Activated naive CD4-positive, alpha-beta T cell treated with anti-CD3 and anti-CD28 coated beads, Interleukin-2, amount 50 U/mL, for 16 hours (primary cell): ENCODE measurements at places on chromosomes 3 and 15.
A peak's percentile ranks its signal among the peaks of the same experiment; 100 is the strongest.

DNA sequence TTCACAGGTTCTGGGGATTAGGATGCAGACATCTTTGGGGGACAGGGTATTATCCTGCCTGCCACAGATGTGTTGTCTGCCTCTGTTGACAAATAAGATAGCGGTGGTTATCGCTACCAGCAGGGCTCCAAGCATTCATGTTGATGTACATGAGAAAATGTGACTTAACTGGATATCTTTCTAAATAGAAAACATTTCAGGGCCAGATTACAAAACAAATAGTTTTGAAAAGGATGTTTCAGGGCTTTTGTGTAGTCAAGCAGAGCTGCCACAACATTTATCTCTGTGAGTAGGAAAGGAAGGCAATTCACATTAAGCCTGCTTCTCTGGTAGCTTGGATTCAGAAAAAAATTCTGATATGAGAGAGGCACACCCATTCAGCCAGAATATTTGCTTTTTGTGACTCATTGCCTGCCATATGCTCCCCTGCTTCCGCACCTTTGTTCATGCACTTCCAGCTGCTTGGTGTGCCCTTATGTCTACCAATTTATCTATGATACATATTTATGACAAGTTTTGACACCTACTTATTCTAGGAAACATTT, 22.8 kb downstream of the PLS1 start:
- DNase-seq: no peak

GRCh38 chr3:56856752-56857151, 55.0 kb upstream of the ARHGEF3 start:
- DNase-seq: no peak

- peak; percentile 69 for DNase-seq
These were observed at the start of gene HAPLN3 for GRCh38 chr15:88894819-88895767. Gene HAPLN3, minus strand, starts transcription at chr15:88895544. Its CDS starts 8,246 bp downstream, at chr15:88887298.

- no peak for DNase-seq
These were observed 138.9 kb upstream of the LINGO1 start for GRCh38 chr15:77771616-77772015.

GRCh38 chr3:148534089-148534988, 163.4 kb upstream of the AGTR1 start:
- no peak for DNase-seq

DNA sequence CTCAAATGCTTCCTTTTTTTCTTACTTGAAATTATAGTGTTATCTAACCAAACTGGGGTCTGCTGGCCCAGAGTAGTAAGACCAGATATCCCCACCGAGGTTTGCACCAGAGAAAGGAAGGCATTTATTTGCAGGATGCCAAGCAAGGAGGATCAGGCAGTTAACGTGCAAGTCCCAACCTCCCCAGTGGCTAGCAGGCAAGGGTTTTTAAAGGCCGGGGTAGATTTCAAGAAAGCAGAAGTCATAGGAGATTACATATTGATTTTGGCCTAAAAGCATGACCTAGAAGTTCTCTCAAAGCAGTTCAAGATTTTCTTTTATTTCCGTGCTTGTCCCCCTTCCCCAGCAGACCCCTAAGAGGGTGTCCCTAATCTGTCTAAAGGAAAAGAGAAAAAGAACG, 32.8 kb upstream of the STRIT1 start:
- DNase-seq: no peak

DNA sequence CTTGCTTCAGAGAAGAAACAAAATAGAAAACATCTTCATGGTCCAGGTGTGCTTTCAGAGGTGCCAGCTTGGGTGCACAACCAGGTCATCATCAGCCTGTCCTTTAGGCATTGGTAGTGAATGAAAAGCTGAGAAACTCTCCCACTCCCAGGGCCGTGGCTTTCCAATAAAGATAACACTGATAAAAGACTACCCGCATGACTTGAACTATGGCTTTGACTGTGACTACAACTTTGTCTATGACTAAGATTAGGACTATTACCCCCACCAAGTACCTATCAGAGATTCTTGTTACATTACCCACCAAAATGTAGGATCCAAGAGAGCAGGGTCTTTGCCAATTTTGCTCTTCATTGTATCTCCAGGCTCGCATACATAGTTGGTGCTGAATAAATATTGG, 115.2 kb downstream of the EDEM1 start:
- no peak for DNase-seq

- DNase-seq: no peak
These were observed 109.0 kb upstream of the TBL1XR1 start for GRCh38 chr3:177306252-177306651.

- DNase-seq: no peak
These were observed 8.4 kb downstream of the GMNC start for GRCh38 chr3:190854062-190854461.

DNA sequence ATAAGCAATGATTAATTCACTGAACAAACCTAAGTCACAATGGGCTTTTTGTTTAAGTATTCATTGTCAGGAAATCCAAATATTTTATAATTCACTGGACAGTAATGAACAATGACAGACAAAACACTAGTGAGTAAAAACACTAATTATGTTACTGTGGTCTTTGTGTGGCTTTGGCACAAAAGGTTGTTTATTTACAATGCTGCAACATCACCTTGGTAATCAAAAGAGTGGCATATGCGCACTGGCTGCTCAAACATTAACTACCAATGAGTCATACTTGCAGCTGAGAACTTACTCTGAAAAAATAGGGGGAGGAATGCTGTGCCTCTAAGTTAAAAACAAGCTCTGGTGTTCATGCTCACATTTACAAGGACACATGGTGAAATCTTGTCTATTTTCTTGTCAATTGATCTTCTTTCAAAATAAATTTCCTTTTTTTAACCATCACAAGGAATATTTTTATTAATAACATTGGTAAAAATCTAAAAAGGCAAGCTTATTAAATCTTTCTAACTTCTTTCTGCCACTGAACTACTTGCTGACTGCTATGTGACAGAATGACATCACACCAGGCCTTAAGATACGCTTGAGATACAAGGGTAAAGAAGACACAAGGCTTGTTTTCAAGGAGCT, 85.2 kb upstream of the PPIB start:
- no peak for DNase-seq

DNA sequence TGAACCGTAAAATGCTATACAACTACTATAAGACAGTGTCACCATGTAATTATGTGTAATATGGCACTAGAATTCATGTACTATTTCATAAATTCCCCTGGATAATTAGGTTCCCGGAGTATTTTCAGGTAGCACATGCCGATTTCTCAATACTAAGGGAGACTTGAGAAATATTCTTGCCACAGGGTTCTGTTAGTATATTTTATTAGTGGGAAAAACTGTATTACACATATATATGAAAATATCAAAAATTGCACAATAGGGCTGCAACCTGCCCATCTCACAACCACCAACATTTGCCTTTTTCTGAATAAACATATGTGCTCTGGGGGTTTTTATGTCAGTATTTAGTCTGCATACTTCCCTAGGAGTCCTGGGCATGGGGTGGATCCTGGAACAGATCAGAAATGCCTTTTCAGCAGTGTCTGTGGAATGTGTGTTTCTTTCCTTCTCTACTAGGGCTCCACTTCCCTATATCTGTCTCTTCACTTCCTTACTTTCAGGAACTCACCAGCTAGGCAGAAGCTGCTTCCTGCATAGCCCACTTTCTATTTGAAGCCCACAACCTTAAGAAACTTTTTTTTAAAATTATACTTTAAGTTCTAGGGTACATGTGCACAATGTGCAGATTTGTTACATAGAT, 87.5 kb downstream of the RPL39L start:
- DNase-seq: no peak

GRCh38 chr3:79473993-79474392, 293.8 kb downstream of the ROBO1 start:
- no peak for DNase-seq

DNA sequence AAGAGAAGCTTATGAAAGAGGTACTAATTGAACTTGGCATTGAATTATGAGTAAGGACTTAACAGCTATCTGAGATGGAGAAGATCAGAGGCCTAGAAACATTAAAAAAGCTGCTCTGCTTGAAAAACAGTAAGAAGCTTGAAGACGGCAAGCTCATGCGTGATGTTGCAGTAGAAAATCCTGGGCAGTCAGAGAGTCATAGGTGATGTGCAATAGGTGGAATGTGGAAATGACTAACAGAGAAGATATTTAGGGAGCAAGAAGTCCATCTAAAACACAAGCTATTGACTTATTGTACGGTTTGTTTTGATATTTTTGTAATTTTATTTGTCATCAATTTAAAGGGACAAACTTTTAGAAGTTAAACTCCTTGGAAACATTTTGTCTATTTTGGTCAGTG, 1101.4 kb downstream of the ROBO2 start:
- DNase-seq: no peak

GRCh38 chr3:122516846-122517360, 2.2 kb upstream of the KPNA1 start:
- no peak for DNase-seq

GRCh38 chr3:51270559-51270958, 114.5 kb upstream of the MANF start:
- no peak for DNase-seq

GRCh38 chr3:193788189-193788991, 195.4 kb downstream of the OPA1 start:
- DNase-seq: no peak

DNA sequence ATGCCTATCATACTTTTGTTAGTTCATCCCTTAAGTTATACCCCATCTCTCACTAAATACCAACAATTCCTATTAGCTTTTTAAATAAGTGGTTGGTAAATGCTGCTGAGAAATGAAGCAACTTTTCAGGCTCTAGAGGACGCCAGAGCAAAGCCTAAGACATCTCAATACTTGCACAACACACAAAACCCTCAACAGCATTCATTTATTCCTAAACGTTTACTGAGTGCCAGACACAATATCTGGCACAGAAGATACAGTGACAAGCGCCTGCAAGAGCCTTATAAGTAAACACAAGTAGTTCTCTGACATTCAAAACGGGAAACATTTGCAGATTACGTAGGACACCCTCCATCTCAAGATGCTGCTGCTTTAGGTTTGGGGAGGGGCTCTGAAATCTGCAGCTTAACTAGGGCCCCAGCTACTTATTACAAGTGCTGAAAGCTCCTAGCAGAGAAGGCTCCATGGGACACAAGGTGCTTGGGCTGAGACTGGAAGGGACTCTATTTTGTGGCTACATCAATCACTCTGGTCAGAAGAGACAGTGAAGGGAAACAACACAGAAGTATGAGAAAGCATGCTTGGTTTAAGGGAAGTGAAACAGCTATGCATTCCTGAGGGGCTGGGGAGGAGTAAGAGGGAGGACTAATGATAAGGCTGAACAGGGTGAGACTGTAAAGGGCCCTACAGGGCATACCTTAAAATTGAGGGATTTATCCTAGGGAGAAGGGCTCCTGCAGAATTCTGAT, 311.3 kb downstream of the PLCL2 start:
- DNase-seq: no peak

- no peak for DNase-seq
These were observed 119.4 kb upstream of the STRIT1 start for GRCh38 chr3:155412904-155413303.

DNA sequence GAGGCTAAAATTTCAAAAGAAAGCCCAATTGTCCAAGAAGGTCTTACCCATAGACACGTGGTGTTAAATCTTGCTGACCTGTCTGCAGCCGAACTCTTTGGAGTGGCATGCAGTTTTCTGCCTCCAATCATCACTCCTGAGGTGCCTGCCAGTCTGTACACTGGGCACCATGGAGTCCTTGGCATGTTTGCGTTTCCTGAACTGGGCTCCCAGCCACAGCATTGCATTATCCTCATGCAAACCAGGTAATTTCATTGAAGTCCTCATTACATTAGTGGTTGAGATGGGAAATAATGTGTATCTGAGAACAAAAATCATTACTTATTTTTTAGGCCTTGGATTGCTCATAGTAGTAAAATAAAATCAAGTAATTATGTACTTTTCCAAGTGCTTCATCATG, 152.3 kb downstream of the AKAP13 start:
- no peak for DNase-seq

GRCh38 chr3:45509038-45509767, 85.3 kb upstream of the LIMD1 start:
- peak; percentile 39 for DNase-seq

- DNase-seq: no peak
These were observed 7.3 kb downstream of the TRA2B start for GRCh38 chr3:185930393-185931107.

GRCh38 chr3:146250449-146251382, at the start of gene PLSCR4:
Gene PLSCR4, minus strand, starts transcription at chr3:146251105. Its CDS starts 29,034 bp downstream, at chr3:146222071.
- peak; percentile 9 for DNase-seq

GRCh38 chr3:129314386-129315222, 35.9 kb downstream of the HMCES start:
- DNase-seq: peak; percentile 42

DNA sequence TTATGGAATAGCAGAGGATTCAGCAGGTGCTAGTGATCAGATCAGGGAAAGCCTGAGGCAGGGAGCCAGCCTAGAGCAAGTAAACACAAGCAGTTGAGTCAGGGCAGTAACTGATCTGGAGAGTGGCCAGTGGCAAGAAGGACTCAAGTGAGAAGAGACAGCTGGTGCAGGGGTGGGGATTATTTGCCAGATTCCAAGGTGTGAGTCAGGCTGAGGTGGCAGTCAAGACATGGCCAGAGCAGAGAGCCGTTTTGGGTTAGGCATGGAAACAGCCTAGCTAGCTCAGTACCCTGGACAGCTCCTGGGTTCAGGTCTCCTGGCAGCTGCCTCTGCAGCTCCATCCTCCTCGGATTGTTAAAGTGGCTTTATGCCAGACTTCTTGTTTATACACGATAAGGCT, 281.9 kb upstream of the ONECUT1 start:
- peak; percentile 7 for DNase-seq

- DNase-seq: no peak
These were observed 66.9 kb downstream of the SMAD3 start for GRCh38 chr15:67132276-67132675.

- DNase-seq: no peak
These were observed 62.0 kb downstream of the TLE3 start for GRCh38 chr15:70035719-70036077.
